NCI-H1694 (cell line): ENCODE measurements at places on chromosomes 1 and 21.

GRCh38 chr1:226404904-226405222, 3.0 kb downstream of the PARP1 start:
- DNase-seq = no peak

- DNase-seq = no peak
Observed at GRCh38 chr1:194809665-194810064, 1623.3 kb upstream of the B3GALT2 start.

DNA sequence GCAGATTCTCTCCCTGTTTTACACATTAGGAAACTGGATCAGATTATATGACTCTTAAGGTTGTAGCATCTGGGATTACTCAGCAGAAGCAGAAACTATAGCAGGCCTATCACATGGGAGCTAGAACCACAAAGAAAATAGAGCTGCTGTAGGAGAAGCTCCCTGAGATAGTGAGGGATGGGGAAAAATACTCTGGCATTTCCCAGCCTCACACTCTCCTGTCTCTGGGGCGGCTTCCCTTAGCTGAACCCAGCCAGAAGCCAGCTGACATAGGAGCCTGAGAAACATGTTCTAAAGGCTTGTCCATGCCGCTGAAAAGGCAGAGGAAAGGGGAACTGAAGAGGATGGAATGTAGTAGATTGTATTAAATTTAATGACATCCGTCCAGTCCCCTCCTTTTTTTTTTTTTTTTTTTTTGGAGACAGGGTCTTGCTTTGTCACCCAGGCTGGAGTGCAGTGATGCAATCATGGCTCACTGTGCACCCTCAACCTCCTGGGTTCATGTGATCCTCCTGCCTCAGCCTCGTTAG, 76.8 kb upstream of the DNAJC6 start:
- DNase-seq = no peak

GRCh38 chr1:150976879-150977694, 2.5 kb upstream of the CERS2 start:
- no peak for DNase-seq

- DNase-seq = no peak
Observed at GRCh38 chr1:211942583-211942982, 92.8 kb downstream of the INTS7 start.

DNA sequence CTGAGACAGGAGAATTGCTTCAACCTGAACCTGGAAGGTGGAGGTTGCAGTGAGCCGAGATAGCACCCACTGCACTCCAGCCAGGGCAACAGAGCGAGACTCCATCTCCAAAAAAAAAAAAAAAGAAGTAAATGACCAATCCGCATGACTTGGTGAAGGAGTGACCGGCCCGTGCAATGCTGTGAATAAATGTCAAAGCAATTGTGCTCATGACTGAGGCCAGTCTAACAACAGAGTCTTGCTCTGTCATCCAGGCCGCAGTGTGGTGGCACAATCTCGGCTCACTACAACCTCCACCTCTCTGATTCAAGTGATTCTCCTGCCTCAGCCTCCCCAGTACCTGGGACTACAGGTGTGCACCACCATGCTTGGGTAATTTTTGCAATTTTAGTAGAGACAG, 27.8 kb upstream of the SLC19A1 start:
- no peak for DNase-seq

- DNase-seq = no peak
Observed at GRCh38 chr1:221888218-221888617, 146.3 kb upstream of the DUSP10 start.

- DNase-seq = no peak
Observed at GRCh38 chr1:159994896-159995295, 36.9 kb downstream of the PIGM start.

DNA sequence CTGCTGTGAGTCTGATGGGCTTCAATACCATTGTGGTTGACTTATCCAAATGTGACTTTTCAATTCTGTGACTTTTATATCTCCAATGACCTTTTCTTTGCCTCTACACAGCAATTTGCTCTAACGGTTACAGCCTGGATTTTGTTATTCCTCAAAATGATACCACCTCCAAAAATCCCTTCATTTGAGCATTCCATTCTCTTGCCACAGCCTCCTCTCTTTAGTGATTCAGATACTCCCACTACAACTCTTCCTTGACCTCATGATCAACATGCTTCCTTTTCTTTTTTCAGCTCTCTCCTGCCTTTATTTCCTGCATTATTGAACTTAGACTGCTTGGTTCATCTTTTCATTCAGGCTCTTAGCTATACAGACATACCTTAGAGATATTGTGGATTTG, 16.6 kb upstream of the IL19 start:
- DNase-seq = no peak
